ENCODE measurements at places on chromosomes 6 and 20. TPM values are rescaled to one million over a fixed set of nuclear protein-coding genes. Genes with fewer than 3 reads are reported as not detected.

Gene BMP6
- 20.7 TPM for total RNA-seq

Gene FOXS1
- 0.17 TPM for total RNA-seq

Gene CLIC5
- not detected for total RNA-seq

Gene RSPH3
- 5.2 TPM for total RNA-seq

Gene ULBP3
- total RNA-seq, result 4.0 TPM

Gene PRL
- not detected for total RNA-seq

Gene LINC00237
- total RNA-seq, result not detected

Gene LRRC1
- total RNA-seq, result 6.6 TPM
